ENCODE measurements at places on chromosomes 2 and 18. TPM values are rescaled to one million over a fixed set of nuclear protein-coding genes. Genes with fewer than 3 reads are reported as not detected.

DNA sequence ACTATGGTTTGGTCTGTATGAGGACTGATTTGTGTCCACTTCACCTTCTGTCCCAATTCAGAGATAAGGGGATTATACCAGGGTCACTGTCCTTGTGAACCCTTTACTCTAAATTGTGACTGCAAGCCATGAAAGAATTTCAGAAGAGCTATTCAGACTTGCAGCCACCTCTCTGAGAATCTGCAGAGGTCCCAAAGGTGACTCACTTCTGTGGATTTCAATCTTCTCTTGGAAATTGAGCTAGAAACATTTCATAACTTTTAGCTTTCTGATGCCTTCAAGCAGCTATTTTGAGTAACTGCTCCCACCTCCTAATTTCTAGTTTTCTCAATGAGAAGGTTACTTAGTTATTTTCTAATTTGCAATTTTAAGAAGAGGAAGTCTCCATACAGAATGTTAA is 1242.4 kb upstream of the ACVR2A start:
- no peak for DNase-seq

DNA sequence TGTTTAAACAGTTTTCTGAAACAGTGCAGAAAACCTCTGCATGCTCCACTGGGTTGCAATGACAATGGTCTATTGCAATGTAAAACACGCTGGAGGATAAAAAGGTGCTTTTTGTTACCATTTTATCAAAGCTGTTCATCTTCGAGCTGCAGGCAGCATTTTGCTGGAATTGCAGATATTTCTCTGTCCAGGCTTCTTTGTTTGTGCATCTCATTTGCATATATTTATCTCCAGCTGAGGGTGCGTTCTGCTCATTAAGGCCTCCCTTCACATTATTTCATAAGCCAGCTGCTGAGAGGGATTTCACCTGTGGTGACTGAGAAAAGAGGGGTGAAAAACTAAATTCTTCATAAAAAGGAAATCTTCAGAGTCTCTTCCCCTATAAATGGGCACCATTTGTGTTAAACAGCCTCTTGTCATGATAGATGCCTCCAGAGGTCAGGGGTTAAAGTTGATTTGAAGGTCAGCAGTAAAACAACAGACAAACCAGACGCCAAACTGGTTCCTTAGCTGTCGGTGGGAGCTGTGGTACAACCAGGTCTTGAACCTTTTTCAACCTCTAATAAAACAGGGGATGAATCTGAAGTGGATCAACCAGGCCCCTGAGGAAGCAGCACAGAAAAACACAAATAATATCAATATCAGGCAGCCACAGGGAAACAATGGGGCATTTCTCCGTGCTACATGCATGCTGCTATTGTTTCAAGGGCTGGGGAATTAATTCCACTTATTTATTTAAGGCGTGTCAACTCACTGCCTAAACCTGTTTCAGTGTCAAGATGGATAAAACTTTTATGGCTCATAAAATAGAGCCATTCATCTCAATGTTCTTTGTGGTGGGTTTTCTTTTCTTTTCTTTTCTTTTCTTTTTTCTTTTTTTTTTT is 265.1 kb downstream of the MEIS1 start:
- DNase-seq = no peak

GRCh38 chr18:70553936-70554260 is 265.1 kb downstream of the SOCS6 start:
- no peak for DNase-seq

- no peak for DNase-seq
These were observed 1004.5 kb downstream of the SOCS6 start for GRCh38 chr18:71293322-71293721.

DNA sequence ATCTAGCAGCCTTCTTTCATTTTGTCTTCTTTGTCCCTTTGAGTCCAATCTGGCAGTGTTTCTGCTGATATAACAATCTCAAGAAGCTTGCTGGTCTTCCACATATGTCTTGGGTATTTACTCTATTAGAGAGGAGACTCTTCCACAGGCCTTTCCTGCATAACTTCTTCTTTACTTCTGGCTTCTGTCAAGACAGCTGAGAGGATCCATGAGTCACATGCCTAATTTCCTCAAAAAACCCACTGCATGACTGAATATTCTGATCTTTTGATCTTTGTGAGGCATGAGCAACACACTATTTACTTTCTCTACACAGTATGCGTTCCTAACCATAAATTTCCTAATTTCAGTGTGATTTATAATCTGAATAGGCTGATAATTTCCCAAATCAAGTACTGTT is 5.1 kb upstream of the DCC start:
- no peak for DNase-seq

GRCh38 chr2:206217743-206218142 is 56.7 kb upstream of the ZDBF2 start:
- DNase-seq = no peak

DNA sequence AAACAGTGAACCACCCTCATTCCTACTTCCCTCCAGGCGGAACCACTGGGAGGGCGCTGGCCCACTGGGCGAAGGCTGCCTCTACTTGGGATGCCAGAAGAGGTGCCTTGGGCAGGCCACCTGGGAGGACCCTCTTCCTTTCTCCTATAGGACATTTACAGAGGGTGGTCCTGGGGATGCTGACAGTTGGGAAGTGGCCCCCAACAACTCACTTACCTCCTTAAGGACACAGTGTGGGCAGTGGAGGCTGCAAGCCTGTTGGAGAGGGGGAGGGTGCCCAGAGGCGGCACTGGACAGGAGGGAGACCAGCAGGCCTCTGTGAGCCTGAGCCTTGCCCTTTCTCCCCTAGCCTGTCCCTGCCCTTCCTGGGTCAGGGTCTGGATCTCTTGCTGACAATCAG is 346.4 kb upstream of the HS6ST1 start:
- no peak for DNase-seq

BOLL gene
- total RNA-seq = 0.22 TPM

DLGAP1 gene
- total RNA-seq = 16.7 TPM

- DNase-seq = no peak
These were observed 295.5 kb downstream of the ZNF521 start for GRCh38 chr18:25056429-25056828.

DNA sequence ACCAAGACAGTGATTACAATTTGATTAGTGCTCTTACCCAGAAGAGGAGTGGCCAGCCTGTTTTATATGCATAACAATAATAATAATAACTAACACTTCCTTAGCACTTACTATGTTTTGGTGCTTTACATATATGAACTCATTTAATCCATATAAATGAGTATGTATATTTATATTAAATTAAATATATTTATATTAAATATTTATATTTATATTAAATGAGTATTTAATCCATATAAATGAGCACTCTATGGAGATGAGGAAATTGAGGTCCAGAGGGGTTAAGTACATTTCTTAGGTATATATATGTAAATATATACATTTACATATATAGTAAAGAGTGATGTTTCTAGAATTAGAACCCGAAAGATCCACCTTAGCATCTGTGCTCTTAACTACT is 673.9 kb upstream of the ACVR2A start:
- DNase-seq = no peak

KCNK3 gene
- total RNA-seq = 1.2 TPM

DNA sequence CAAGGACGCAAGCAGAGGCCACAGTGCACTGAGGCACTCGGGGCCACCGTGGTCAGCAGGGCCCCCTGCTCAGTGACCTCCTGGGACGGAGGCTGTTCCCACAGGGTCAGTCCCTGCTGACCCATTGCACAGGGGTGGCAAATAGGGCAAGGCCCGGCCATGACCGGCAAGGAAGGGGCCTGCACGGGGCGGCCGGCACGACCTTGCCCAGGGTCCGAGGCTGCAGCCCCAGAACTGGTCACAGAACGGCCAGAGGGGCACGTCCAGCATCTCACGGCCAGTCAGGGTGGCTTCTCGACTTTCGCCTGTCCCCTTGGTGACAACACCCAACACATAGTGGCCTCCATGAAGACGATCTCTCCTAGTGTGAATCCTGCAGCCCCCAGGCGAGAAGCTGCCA is 27.6 kb upstream of the OTOS start:
- DNase-seq = no peak

DNA sequence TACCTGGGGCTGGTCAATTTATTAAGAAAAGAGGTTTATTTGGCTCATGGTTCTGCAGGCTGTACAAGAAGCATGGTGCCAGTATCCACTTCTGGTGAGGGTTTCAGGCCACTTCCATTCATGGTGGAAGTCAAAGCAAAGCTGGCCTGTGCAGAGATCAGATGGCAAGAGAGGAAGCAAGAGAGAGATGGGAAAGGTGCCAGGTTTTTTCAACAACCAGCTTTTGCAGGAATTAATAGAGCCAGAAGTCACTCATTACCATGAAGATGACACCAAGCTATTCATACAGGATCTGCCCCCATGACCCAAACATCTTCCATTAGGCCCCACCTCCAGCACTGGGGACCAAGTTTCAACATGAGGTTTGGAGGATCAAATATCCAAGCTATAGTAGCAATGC is 56.8 kb upstream of the ST3GAL5 start:
- no peak for DNase-seq

DNA sequence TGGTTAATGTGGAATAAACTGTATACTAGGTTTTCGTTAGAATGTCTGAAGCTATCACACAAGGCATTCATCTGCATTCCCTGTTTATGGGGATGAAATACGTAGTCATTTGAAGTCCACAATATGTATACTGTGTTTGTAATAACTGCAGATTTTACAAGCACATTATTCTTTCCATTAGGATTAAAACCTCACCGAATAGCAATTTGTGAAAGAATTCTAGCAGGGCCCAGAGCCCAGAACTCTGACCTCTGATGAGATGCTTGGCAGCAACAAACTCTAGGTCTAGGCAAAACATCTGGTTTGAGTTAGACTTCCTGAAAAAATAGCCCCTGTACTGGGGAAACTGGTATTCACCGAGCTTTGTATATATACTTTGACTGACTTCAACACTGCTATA is 158.2 kb downstream of the SRBD1 start:
- no peak for DNase-seq

GPR35 gene
- 6.5 TPM for total RNA-seq

GRCh38 chr2:104885119-104885782 is 31.3 kb downstream of the POU3F3 start:
- no peak for DNase-seq

DNA sequence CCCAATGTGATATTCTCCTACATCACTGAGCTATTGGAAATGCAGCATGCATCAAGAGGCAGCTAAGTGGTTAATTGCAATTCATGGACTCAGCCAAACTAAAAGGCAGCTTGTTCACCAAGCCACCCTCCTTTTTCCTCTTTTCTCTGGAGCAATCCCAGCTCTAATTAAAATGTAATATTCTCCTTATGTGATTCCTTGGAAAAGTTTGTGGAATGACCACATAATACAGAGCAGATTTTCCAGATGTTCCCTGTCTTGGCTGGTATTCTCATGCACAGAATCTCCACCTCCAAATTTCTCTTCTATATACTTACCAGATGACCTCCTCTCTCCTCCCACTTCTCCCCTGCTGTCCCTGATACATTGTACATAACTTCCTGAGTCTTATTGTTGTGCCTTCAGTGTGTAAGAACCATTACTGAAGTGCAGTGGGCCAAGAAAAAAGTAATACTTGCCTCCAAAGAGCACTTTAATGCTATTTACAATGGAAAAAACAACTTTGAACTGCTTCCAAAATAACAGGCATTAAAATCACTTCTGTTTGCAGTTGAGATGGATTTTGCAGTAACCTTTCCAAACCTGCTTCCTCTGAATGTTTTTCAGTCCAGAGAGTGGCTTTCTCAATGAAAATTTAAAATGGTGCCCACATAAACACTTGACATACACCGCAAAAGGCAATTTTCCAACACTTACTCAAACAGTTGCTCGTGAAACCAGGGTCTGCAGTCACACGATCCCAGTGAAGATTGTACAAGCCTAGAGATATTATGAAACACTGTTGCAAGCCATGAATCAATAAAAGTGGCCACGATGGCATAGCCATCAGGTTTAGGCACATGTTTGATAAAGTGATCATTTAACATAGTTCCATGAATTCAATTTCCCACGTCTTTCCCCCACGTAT is 258.0 kb downstream of the MTX2 start:
- no peak for DNase-seq

DNA sequence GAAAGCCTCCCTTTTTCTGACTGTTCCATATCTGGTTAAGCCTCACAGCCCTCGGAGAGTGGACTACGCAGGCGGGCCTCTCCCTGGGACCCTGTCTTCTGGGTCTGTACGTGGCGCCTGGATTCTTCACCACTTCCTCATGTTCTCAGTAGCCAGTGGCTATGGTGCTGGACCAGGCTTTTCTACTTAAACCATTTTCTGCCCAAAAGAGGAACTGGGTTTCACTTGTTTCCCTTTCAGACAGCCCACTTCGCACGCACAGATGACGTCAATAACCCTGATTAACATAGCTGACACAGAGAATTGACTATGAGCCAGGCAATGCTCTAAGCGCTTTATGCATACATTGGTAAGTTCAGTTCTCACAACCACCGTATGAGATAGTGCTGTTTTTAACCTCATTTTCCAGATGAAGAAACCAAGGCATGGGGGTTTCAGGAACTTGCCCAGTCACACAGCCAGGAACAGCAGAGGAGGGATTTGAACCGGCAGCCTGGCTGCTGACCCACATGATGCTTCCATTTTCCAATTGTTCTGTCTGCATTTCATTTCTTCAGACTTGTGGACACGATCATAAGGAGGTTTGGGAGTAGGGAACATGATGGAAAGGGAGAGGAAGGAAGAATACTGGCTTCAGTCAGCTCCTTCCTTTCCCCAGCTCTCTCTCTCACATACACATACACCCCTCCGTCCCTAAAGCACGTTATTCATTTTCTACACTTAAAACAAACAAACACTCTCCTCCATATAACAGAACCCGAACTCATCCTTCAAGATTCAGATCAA is 41.7 kb downstream of the MYOM1 start:
- DNase-seq = no peak

DNA sequence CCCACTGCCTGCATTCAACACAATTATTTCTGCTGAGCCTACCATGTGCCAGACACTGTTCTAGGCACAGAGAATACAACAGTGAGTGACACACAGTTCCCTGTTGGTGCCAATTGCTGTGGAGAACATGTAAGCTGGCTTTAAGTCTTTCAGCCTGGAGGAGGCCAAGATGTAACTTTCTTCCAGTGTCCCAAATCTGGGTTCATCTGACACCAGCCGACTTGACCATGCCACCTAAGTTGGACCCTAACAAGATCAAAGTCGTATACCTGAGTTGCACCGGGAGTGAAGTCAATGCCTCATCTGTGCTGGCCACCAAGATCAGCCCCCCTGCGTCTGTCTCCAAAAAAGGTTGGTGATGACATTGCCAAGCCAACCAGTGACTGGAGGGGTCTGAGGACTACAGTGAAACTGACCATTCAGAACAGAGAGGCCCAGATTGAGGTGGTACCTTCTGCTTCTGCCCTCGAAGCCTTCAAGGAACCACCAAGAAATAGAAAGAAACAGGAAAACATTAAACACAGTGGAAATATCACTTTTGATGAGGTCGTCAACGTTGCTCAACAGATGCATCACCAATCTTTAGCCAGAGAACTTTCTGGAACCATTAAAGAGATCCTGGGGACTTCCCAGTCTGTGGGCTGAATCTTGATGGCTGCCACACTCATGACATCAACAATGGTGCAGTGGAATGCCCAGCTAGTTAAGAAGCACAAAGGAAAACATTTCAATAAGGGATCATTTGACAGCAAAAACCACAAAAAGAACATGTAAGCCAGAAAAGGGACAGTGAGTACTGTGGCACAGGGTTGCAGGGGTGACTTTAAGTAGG is 6.3 kb downstream of the TRABD2A start:
- no peak for DNase-seq

Data from progenitor cell of endocrine pancreas (in vitro differentiated cells).